ENCODE measurements at places on chromosomes 5 and 9.

DNA sequence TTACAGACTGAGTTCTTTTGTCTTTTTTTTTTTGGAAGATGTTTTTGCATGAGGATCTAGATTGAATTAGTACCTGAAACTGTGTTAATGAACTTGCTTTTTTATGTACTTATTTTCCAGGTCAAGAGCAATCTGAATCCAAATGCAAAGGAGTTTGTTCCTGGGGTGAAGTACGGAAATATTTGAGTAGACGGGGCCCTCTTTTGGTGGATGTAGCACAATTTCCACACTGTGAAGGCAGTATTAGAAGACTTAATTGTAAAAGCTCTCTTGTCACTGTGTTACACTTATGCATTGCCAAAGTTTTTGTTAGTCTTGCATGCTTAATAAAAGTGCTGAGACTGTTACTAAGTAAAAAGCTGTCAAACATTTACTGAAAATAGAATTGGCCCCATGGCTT, 14.5 kb downstream of the SLC23A1 start:
- no peak for DNase-seq

GRCh38 chr9:124758061-124758460, 13.1 kb downstream of the NR6A1 start:
- no peak for DNase-seq

GRCh38 chr5:180006141-180006540, 65.4 kb downstream of the RNF130 start:
- peak; percentile 65 for DNase-seq

DNA sequence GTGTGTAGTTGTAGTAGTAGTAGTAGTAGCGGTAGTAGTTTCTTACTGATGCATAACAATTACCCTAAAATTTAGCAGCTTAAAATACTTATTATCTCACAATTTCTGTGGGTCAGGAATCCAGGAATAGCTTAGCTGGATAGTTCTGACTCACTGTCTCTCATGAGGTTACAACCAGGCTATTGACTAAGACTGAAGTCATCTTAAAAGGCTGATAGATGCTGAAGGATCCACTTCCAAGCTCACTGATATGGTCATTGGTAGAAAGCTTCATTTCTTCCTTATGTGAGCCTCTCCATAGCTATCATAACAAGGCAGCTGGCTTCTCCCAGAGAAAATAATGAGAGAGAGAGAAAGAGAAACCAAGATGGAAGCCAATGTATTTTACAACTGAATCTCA, 147.5 kb upstream of the FBXL17 start:
- DNase-seq, result no peak

Data from COLO829 (cell line).